ENCODE measurements at places on chromosomes 6 and 20. TPM values are rescaled to one million over a fixed set of nuclear protein-coding genes. Genes with fewer than 3 reads are reported as not detected.

TP53TG5 gene
- 0.51 TPM for total RNA-seq

CEP57L1 gene
- 11.8 TPM for total RNA-seq

ZBTB9 gene
- 3.5 TPM for total RNA-seq

RCAN2 gene
- total RNA-seq = 14.2 TPM

NRSN1 gene
- not detected for total RNA-seq

OGFR gene
- total RNA-seq = 76.9 TPM

SLC44A4 gene
- 332 TPM for total RNA-seq

GPR63 gene
- total RNA-seq = 0.96 TPM

BEND6 gene
- total RNA-seq = 3.2 TPM

FOXA2 gene
- total RNA-seq = 0.34 TPM

BCAS1 gene
- total RNA-seq = 58.6 TPM

TGM3 gene
- total RNA-seq = 1.8 TPM

TXLNB gene
- 1.2 TPM for total RNA-seq

CLPSL1 gene
- total RNA-seq = not detected

UNC5CL gene
- total RNA-seq = 1.6 TPM

MYLIP gene
- total RNA-seq = 39.6 TPM

COL9A3 gene
- total RNA-seq = 6.5 TPM

RAET1G gene
- not detected for total RNA-seq

NOL4L gene
- 59.7 TPM for total RNA-seq

GMPR gene
- 266 TPM for total RNA-seq

TFAP2D gene
- total RNA-seq = not detected

HEY2 gene
- 5.3 TPM for total RNA-seq

EPPIN gene
- total RNA-seq = not detected

CCN5 gene
- total RNA-seq = 62.9 TPM

SS18L1 gene
- total RNA-seq = 17.9 TPM

SLC32A1 gene
- total RNA-seq = not detected

OR2J3 gene
- not detected for total RNA-seq

DUSP15 gene
- 57.9 TPM for total RNA-seq

DZANK1 gene
- 2.0 TPM for total RNA-seq

SGK2 gene
- total RNA-seq = 0.68 TPM

TFAP2B gene
- not detected for total RNA-seq

SLC39A7 gene
- total RNA-seq = 182 TPM

PSORS1C2 gene
- total RNA-seq = not detected

RIPOR3 gene
- 11.3 TPM for total RNA-seq

PKHD1 gene
- 0.46 TPM for total RNA-seq

SYNDIG1 gene
- 0.73 TPM for total RNA-seq

CUL9 gene
- total RNA-seq = 87.0 TPM

WFDC12 gene
- not detected for total RNA-seq

FHL5 gene
- total RNA-seq = 4.9 TPM

COL10A1 gene
- total RNA-seq = not detected

BEND3 gene
- total RNA-seq = 4.0 TPM

SLC22A2 gene
- total RNA-seq = not detected

FOXC1 gene
- 11.2 TPM for total RNA-seq

CFB gene
- 32.1 TPM for total RNA-seq

C20orf204 gene
- total RNA-seq = 3.1 TPM

SPTLC3 gene
- 5.2 TPM for total RNA-seq

EMILIN3 gene
- total RNA-seq = 7.4 TPM

SNX5 gene
- total RNA-seq = 48.3 TPM

C6orf15 gene
- total RNA-seq = 0.51 TPM

RBPJL gene
- not detected for total RNA-seq

KIF6 gene
- total RNA-seq = 0.97 TPM

Data from prostate gland (tissue), 2 donors.